Subcutaneous adipose tissue (tissue), 4 donors: ENCODE measurements at places on chromosomes 6 and 20. TPM values are rescaled to one million over a fixed set of nuclear protein-coding genes. Genes with fewer than 3 reads are reported as not detected.

PET117 gene
- 13.0 TPM for total RNA-seq

TFAP2D gene
- total RNA-seq, result not detected

PPIL6 gene
- 6.8 TPM for total RNA-seq

NFYA gene
- total RNA-seq, result 20.4 TPM

LRRN4 gene
- not detected for total RNA-seq
